GM04503 (cell line): ENCODE measurements at places on chromosomes 7 and 10.
A peak's percentile ranks its signal among the peaks of the same experiment; 100 is the strongest.

DNA sequence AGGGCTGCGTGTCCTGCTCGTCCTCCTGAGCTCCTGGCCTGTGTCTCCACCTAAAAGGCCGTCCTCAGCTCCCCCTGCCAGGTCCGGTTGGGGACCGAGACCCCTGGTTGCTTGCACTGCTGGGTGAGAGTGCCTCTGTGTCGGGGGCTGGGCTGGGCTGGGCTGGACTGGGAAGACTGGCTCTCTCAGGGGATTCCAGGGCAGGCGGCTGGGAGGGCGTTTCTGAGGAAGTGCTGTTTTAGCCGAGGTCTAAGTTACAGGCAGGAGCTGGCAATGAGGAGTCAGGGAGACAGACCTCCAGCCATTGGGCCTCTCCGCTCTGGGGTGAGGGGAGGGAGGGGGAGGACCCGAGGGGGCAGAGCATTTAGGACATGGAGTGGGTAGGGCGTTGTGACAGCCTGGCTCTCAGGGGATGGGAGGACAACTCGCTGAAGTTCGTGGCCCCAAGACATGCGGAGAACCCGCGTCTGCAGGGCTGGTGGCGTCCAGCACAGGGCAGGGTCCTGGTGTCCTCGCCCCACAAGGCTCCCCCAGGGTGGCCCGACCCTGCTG, 20.9 kb downstream of the FOXK1 start:
- no peak for DNase-seq

- no peak for DNase-seq
Observed at GRCh38 chr7:2007551-2007950, 225.2 kb downstream of the MAD1L1 start.

GRCh38 chr7:108461840-108462239, 5.6 kb upstream of the NRCAM start:
- no peak for DNase-seq

DNA sequence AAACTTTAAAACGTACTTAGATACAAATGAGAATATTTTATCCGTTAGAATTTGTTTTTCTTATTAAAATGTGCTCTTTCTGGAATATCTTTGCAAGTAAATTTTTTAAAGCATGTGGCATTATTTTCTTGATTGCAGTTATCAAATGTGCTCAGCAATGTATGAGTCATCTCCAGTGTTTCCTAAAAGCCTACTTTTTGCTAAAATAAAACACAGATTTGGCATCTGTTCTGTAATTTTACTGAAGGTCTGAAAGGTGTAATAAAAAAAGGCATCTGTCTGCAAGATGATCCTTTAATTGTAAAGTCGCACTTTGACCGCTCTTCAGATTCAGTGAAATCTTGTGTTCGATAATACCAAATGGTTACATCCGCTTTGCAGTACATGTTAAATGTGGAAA, 3.4 kb downstream of the GNAT3 start:
- no peak for DNase-seq

DNA sequence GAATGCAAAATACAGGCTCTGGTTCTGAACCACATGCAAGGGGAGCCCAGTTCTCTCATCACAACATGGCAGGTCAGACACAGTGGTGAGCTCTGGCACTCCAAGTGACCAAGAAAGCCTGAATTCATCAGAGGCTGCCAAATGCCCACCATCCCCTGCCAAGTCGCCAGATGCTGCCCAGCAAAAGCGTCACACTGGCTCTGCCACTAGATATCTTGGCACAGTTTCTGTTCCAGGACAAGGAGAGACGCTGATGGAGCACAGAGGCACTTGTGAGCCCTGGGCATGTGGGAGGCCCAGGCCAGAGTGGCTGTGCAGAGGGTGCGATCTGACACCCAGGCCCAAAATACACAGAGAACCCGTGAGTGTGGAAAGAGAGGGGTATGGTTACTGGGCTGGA, 57.8 kb downstream of the GAD2 start:
- no peak for DNase-seq

DNA sequence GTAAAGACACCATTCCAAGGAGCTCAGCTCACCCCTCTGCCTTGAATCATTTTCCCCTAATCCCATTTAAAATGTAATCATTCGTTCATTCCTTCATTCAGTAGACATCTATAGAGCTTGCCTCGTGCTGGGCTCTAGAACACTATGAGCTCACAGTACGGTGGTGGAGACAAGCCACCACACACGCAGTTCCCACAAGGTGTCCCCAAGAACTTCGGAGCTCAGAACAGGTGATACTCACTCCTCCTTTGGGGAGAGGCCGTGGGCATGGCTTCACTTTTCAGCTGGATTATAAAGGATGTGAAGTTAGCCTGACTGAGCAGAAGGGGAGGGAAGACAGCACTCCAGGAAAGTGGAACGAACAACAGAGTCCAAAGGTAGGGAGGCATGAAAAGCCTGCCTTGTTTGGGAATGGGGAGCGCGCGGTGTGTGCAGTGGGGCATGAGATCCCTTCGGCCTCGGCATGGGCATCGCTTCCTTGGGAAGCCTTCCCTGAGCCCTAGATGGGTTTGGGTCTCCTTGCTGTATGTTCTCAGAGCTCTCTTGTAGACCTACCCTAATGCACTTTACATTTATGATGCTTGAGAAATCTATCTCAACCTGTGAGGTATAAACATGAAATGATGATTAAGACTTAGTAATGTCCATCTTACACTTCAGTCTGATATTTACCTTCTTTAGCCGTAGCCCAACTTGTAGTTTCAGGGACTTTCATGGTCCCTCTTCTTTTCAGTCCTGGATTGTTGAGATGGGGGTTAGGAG, 809 bp upstream of the OGA start:
- DNase-seq: no peak

- DNase-seq: no peak
Observed at GRCh38 chr7:122544463-122544862, 154.5 kb downstream of the RNF133 start.

- no peak for DNase-seq
Observed at GRCh38 chr10:51082857-51083256, 8.6 kb downstream of the PRKG1 start.

GRCh38 chr7:22718200-22718711, 8.7 kb upstream of the IL6 start:
- peak; percentile 72 for DNase-seq

DNA sequence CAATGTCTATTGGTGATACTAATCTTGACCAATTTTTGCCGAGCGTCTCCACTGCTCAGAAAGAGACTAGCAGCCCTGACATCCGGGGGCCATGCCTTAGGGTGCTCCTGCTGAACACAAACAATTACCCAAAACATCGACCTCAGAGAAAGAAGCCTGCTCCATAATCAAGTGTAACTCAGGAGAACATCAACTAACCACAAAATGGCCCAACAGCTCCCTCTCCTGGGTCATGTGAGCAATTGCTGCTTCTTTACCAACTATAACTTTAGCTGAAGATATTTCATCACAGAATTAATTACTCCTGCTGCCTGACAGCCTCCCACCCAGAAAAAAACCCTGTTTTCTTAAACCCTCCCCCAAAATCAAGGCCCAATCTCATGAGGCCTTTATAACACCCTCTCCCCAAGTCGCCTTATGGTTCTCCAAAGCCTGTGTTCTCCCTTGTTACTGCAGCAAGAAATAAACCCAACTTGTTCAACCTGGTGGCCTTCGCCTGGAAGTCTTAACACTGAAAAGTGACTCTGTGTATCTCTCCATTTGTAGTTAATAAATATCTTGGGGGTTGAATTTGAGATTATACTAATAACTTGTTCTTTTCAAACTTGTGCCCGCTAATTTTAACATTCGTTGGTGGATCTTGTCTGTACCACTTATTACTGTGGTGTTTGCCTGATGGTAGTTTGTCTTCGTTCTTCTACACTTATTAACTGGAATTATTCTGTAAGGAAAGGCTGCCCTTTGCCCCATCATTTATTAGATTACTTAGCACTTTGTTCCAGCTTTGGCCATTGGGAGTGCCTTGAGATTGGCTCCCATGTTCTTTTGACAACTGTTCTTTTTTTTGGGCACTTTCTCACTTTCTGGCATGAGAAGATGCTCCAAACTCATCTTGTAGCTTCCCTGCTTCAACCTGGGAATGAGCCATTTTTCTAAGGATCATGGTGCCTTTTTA, 21.2 kb upstream of the RAMP3 start:
- no peak for DNase-seq

DNA sequence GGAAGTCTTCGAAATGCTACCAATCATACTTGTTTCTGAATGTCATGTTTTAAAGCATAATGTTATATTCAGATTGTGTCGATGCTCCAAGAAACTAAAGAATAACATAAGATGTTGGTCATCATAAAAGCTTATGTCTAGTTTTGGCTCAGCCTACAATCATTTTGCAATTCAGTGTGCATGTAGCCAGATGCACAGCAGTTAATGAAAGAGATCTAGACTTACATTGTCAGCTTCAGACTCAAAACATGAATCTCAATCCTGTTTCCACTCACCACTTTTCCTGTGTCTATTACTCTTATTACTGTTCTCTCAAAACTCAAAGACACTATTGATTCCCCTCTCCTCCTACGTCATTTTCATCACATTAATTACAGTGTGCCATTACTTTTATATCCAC, 21.4 kb downstream of the TMEM196 start:
- no peak for DNase-seq

DNA sequence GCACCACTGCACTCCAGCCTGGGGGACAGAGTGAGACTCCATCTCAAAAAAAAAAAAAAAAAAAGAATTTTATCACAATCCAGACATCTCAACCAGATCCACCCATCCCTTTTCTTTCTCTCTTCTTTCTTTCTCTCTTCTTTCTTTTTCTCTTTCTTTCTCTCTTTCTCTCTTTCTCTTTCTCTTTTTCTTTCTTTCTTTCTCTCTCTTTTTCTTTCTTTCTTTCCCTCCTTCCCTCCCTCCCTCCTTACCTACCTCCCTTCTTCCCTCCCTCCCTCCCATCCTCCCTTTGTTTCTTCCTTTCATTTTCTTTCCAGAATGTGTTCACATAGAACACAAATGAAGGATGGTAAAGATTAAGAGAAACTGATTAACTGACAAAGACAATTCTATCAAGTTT, 18.1 kb upstream of the HOXA13 start:
- DNase-seq: no peak

DNA sequence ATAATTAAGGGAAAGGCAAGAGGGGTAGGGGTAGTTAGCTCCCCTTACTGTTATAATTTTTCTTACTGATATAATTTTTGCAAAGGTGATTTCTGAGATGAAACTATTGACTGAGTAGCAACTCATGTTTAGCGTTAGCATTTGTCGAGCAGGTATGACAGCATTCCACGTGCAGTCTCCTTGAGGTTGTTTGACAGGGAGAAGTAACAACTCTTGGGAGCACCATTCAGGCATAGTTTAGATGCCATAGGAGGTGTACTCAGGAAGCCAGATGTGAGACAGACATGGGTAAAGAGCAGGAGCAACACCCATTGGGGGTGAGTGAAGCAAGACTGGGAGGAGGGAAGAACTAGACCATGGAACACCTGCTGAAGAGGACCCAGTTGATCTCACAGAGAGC, 96.6 kb upstream of the KLF6 start:
- DNase-seq: no peak

DNA sequence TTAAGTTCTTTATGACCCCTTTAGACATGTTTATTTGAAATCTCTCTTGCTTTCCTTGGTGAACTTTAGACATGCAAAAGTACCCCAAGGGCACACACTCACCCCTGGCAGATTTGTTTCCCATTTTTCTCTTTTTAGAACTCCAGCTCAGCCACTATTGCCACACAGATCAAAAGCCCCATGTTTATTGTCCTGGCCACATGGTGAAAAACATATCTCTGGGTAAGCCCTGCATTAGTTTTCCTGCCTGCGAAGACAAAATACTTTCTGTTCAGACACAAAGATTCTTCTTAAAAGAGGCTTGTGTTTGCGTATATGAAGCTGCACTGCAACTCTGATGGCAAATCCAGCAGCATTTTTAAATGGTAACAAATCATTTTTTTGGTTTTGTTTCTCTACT, 200.0 kb downstream of the POLR1F start:
- DNase-seq: no peak

- DNase-seq: no peak
Observed at GRCh38 chr10:4576206-4576605, 249.8 kb upstream of the AKR1E2 start.

- DNase-seq: no peak
Observed at GRCh38 chr10:22651276-22651980, 63.0 kb downstream of the PIP4K2A start.

DNA sequence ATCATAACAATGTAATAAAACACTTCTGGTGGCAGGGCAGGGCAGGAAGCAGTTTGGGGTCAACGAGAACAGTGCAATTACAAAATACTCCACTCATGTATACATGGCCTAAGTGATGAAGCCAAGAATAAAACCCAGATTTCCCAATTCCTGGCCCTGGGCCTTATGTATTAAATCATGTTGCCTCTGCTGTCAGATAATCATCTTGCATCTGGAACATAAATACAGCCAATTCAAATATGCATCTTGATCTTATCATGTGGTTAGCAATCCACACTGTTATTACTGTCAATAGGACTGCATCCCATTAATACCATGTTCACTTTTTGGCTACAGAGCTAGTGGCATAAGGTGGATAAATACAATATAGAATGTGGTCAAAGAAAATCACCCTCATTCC, 186.5 kb upstream of the SLC25A13 start:
- no peak for DNase-seq

GRCh38 chr7:108093851-108094331, 36.3 kb downstream of the LAMB4 start:
- no peak for DNase-seq

GRCh38 chr10:14567421-14567820, 207.3 kb downstream of the FAM107B start:
- DNase-seq: no peak

GRCh38 chr7:12737373-12737772, 49.9 kb downstream of the ARL4A start:
- DNase-seq: no peak

GRCh38 chr7:115572111-115572510, 458.5 kb downstream of the TFEC start:
- DNase-seq: no peak

- no peak for DNase-seq
Observed at GRCh38 chr7:78714356-78714755, 739.1 kb downstream of the MAGI2 start.

DNA sequence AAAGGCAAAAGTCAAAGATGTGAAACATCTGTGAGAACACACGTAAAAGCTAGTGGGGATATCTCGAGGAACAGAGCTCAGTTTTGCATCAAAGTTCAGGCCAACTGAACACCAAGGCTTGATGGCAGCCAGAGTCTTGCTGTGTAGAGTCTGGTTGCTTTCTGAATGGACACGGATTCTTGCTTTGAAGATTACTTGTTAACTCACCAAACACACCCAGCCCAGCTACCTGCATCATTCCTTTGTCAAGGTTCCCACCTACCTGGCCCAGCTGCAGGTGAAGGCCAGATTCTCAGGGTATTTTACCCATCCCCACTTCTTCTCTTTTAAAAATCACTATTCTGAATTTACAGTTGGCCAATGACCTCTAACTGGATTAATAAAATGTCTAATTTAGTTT, 174.4 kb upstream of the PHYHIPL start:
- no peak for DNase-seq

GRCh38 chr7:98133181-98133580, 26.5 kb downstream of the LMTK2 start:
- DNase-seq: no peak

- DNase-seq: no peak
Observed at GRCh38 chr10:63644418-63645142, 123.4 kb downstream of the REEP3 start.

GRCh38 chr10:78934532-78934898, 134.3 kb upstream of the ZMIZ1 start:
- no peak for DNase-seq
